Left lung (tissue), 14 donors: ENCODE measurements at places on chromosomes 13 and 19. TPM values are rescaled to one million over a fixed set of nuclear protein-coding genes. Genes with fewer than 3 reads are reported as not detected.

DNA sequence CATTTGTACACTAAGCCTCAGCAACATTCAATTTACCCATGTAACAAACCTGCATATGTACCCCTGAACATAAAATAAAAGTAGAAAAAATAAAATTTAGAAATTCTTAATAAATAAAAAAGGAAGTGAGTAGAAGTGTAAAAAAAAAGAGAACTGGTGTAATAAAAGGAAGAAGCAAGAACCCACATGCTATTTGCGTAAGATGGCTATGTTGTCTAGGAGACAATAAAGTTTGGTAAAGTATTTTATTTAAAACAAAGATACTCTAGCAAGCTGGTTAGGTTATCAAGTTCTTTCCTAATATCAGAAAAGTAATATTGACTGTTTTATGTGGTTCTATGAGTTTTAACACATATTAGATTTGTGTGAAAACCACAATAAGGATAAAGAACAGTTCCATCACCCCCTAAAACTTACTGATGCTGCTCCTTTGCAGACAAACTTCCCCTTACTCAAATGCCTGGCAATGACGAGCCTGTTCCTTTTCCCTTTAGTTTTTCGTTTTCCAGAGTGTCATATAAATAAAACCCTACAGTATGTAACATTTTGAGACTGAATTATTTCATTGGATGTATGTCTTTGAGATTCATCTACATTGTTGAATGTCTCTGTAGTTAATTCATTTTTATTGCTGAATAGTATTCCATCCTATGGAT is 98.9 kb downstream of the TNFSF13B start:
- H3K4me1 ChIP-seq, result no peaks in the 10 kb centered on the region
- no peak for DNase-seq
- no peak overlapping the region for H3K4me3 ChIP-seq

GRCh38 chr13:38752686-38753085 is 65.8 kb downstream of the FREM2 start:
- H3K27ac ChIP-seq, result no peak overlapping the region
- no peaks in the 10 kb centered on the region for H3K36me3 ChIP-seq
- DNase-seq, result no peak
- H3K27me3 ChIP-seq, result peaks cover 2% of the 10 kb centered on the region

GRCh38 chr13:81017513-81018152 is 676.7 kb upstream of the SPRY2 start:
- H3K4me1 ChIP-seq, result no peaks in the 10 kb centered on the region
- no peak overlapping the region for H3K4me3 ChIP-seq
- H3K36me3 ChIP-seq, result no peaks in the 10 kb centered on the region
- H3K27me3 ChIP-seq, result no peaks in the 10 kb centered on the region

GRCh38 chr13:110192472-110192871 is 114.5 kb downstream of the COL4A1 start:
- peaks cover 61% of the 10 kb centered on the region for H3K36me3 ChIP-seq
- no peak overlapping the region for H3K4me3 ChIP-seq
- DNase-seq, result no peak
- no peaks in the 10 kb centered on the region for H3K4me1 ChIP-seq
- no peak overlapping the region for H3K27ac ChIP-seq

DNA sequence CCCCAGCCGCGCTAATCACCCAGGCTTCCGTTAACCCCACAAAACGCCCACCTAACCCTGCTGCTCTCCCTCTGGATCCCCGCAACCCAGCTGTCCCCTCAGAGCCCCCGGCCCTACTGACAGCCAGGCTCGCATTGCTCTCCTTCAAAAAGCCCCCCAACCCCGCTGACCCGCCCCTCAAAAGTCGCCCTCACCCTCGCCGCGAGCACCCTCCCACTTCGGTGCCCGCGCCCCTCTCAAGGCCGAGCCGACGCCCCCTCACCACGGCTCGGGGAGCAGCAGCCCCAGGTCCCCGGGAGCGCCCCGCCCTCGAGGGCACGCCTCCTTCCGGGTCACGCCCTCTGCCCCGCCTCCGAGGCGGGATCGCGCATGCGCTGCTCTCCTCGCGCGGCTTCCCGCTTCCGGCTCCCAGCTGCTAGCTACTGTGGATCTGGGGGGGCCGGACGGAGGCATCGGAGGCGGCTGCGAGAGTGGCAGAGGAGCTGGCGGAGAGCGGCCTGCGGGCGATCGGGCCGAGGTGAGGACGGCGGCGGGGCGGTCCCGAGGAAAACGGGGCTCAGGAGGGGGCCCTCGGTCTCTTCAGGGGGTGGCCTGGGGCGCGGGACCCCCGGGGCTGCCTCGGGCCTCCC is 46.1 kb downstream of the ARHGEF18 start:
- peak; percentile 98 for DNase-seq
- peak overlapping the region; percentile 99 for H3K4me3 ChIP-seq
- no peaks in the 10 kb centered on the region for H3K27me3 ChIP-seq

- H3K36me3 ChIP-seq, result no peaks in the 10 kb centered on the region
- peaks cover 94% of the 10 kb centered on the region for H3K27me3 ChIP-seq
- H3K27ac ChIP-seq, result no peak overlapping the region
Observed at GRCh38 chr13:99980824-99981734, 505 bp upstream of the ZIC2 start.

DNA sequence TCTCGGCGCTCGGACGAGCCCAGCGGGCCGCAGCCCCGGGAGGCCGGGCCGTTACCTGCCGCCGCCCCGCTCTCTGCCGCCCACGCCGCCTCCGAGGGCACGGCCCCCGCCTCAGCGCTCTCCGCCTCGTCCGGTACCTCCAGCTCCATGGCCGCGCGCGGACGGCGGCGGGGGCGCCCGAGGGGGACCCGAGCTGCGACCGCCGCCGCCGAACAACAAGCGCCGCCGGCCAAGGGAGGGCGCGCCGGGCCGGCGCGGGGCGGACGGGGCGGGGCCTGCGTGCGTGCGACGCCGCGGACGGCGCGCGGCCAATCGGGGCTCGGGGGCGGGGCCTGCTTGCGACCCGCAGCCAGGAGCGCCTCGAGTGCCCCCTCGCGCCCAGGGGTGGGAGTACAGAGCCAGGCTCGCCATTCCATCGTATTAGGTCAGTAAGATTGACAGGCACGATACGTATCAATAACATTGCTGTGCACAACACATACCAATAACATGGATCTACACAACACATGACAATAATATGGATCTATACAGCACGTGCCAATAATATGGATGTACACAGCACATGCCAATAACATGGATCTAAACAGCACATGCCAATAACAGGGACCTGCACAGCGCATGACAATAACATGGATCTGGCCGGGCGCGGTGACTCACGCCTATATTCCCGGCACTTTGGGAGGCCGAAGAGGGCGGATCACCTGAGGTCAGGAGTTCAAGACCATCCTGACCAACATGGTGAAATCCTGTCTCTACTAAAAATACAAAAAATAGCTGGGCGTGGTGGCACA is at the start of gene PIP5K1C:
Gene PIP5K1C, minus strand, starts transcription at position 227 of the 791 bp plus-strand sequence. Its CDS starts 78 bp downstream, at position 149.
- H3K27me3 ChIP-seq, result peaks cover under 1% of the 10 kb centered on the region
- no peaks in the 10 kb centered on the region for H3K36me3 ChIP-seq
- peak within 1 kb of the TSS; percentile 61 for H3K4me3 ChIP-seq
- H3K27ac ChIP-seq, result peak within 1 kb of the TSS; percentile 76
- DNase-seq, result peak; percentile 92
- no peaks in the 10 kb centered on the region for H3K4me1 ChIP-seq

- peaks cover 1% of the 10 kb centered on the region for H3K36me3 ChIP-seq
- no peak overlapping the region for H3K27ac ChIP-seq
- no peak for DNase-seq
- peaks cover 75% of the 10 kb centered on the region for H3K27me3 ChIP-seq
- H3K4me3 ChIP-seq, result no peak overlapping the region
Observed at GRCh38 chr19:1455002-1455335, 5.0 kb downstream of the APC2 start.

DNA sequence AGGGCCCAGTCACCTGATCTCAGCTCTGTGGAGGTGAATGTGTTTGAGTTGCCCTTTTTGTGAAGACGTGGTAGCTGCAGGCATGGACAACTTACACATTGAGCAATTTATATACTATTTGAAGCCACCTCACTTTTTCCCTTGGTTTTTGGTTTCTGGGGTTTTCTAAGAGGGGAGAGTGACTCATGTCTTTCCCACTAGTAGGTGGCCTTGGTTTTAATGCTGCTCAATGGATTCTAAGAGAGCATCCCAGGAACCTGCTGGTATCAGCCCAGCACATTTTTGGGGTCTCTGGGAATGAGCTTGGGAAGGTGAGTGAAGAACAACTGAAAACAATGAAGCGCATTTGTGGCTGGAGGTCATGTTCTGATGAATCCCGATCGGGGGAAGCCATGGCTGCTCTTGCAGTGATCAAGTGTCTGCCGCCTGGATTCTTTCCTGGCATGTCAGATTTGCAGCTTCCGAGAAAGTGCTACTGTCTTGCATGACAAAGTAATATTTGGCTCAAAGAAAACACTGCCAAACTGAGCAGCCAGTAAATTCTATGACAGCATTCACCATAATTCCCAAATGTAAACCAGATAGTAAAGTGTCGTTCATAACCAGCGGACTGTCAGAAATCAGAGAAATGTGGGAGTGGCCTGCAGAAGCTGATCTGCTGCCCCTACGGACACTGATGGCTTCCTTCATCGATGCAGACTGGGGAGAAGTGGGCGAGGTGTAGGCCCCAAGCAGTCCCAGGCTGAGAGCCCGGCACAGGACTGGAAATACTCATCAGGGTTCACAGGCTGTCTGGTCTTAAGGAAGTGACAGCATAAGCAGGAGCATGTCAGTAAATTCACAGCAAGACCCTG is 98.7 kb downstream of the COL4A2 start:
- no peaks in the 10 kb centered on the region for H3K36me3 ChIP-seq
- H3K27ac ChIP-seq, result peak overlapping the region; percentile 13
- H3K27me3 ChIP-seq, result no peaks in the 10 kb centered on the region
- DNase-seq, result no peak
- no peak overlapping the region for H3K4me3 ChIP-seq

RNF225 gene
- 3.2 TPM for total RNA-seq

DNA sequence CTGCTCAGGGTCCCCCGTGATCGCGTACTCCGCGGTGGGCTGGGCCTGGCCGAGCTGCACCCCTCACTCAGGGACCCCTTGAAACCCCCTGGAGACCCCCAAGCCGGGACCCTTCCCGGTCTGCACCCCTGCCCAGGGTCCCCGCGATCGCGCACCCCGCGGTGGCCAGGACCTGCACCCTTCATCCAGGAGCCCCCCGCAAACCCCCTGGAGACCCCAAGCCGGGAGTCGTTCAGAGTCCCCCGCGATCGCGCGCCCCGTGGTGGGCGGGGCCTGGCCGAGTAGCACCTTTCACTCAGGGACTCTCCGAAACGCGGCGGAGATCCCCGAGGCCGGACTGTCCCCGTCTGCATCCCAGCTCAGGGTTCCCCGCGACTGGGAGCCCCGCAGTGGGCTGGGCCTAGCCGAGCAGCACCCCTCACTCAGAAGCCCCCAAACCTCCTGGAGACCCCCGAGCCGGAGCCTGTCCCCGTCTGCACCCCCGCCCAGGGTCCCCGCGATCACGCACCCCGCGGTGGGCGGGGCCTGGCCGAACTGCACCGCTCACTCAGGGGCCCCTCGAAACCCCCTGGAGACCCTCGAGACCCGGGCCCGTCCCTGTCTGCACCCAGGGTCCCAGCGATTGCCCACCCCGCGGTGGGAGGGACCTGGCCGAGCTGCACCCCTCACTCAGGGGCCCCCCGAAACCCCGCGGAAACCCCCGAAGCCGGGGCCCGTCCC is 748 bp downstream of the LMNB2 start:
- no peaks in the 10 kb centered on the region for H3K27me3 ChIP-seq
- no peak overlapping the region for H3K27ac ChIP-seq
- peak overlapping the region; percentile 92 for H3K4me3 ChIP-seq
- DNase-seq, result no peak
- H3K4me1 ChIP-seq, result no peaks in the 10 kb centered on the region

PGLYRP1 gene
- 0.38 TPM for total RNA-seq

GRCh38 chr13:109704771-109705635 is 81.4 kb downstream of the IRS2 start:
- H3K27me3 ChIP-seq, result no peaks in the 10 kb centered on the region
- H3K27ac ChIP-seq, result peak overlapping the region; percentile 58
- H3K36me3 ChIP-seq, result no peaks in the 10 kb centered on the region
- peaks cover 28% of the 10 kb centered on the region for H3K4me1 ChIP-seq

DNA sequence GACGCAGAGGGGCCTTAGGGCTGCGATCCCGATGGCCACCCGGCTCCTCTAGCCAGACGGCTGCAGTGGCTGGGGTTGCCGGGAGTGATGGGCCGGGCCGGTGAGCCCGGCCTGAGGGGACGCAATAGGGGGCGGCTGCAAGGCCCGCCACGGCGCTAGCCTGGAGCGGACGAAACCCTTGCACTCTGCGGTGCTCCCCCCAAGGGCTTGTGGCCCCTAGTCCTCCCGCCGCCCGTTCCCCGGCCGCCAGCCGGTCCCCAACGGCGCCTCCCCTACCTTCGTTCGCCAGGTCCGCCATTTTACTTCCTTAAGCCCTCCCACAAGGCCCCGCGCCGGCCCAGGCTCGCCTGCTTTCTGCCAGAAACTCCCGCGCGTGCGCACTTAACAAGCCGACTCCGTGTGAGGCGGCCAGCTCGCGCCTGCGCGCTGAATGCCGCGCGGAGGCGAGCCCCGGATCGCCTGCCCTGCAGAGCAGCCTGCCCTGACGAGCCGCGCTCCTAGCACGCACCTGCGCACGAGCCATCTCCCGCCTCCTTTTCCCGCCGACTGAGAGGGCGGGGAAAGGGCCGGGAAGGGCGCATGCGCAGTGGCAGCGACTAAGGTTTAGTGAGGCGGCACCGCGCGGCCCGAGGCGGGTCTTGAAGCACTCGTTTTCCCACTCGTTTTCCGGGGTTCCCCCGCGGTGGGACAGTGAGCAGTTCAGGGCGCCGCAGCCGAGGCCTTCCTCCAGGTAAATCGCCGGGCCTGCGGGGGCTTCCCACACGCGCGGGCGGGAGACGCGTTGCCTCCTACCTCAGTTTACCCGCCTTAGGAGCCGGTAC is at the start of gene RANBP3:
Gene RANBP3, minus strand, starts transcription at position 356 of the 821 bp plus-strand sequence. Its CDS starts 58 bp downstream, at position 298.
- no peaks in the 10 kb centered on the region for H3K27me3 ChIP-seq
- H3K4me3 ChIP-seq, result peak within 1 kb of the TSS; percentile 96
- peak; percentile 98 for DNase-seq
- peak within 1 kb of the TSS; percentile 85 for H3K27ac ChIP-seq

DNA sequence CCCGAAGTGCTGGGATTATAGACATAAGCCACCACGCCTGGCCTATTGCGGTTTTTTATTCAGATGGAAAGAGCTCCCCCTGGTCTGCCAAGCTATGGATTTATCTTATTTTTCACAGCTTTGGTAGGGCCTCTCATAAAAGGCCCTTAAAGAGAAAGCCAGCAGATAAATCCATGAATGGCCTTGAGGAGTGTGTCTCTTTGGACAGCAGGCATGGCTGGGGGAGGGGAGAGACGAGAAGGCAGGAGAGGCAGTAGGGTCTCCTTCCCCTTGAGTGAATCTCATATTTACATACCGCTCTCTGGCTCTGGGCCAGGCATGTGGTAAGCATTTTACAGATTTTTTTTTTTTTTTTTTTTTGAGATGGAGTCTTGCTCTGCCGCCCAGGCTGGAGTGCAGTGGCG is 25.2 kb downstream of the MARK4 start:
- H3K36me3 ChIP-seq, result peaks cover 85% of the 10 kb centered on the region
- H3K27me3 ChIP-seq, result no peaks in the 10 kb centered on the region
- no peak overlapping the region for H3K4me3 ChIP-seq
- DNase-seq, result no peak
- H3K4me1 ChIP-seq, result peaks cover 9% of the 10 kb centered on the region

FFAR1 gene
- total RNA-seq, result not detected

GRCh38 chr19:43444531-43445287 is 20.7 kb downstream of the LYPD3 start:
- no peaks in the 10 kb centered on the region for H3K36me3 ChIP-seq
- H3K27ac ChIP-seq, result no peak overlapping the region
- H3K27me3 ChIP-seq, result no peaks in the 10 kb centered on the region
- DNase-seq, result no peak
- H3K4me1 ChIP-seq, result no peaks in the 10 kb centered on the region

CYP4F2 gene
- not detected for total RNA-seq

- no peaks in the 10 kb centered on the region for H3K36me3 ChIP-seq
- DNase-seq, result no peak
- H3K4me3 ChIP-seq, result no peak overlapping the region
- H3K27ac ChIP-seq, result no peak overlapping the region
Observed at GRCh38 chr13:94703721-94704314, 8.5 kb downstream of the SOX21 start.

- no peak overlapping the region for H3K27ac ChIP-seq
- H3K36me3 ChIP-seq, result no peaks in the 10 kb centered on the region
- no peak overlapping the region for H3K4me3 ChIP-seq
Observed at GRCh38 chr19:35296644-35297514, 4.9 kb downstream of the MAG start.
